EH (cell line): ENCODE measurements at places on chromosomes 1 and 21.

DNA sequence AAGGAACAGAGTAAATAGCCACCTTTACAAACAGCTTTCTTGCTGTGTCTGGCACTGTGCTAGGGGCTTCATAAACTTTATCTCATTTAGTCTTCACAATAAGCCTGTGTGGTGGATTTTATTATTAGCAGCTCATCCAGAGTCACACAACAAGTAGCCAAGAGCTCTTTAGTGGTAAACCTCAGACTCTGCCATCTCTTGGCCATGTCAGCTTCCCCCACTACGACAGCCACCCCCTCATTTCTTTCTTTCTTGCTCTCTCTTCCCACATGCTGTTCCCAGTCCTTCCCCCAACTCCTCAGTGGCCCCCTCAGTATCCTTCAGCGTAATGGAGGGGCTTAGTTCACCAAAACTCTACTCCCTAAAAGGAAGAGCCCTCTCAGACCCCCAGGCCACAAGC lies 1.2 kb upstream of the ZNF683 start:
- no peak for DNase-seq

- no peak for DNase-seq
Observed at GRCh38 chr21:42059721-42060120, 11.4 kb upstream of the UMODL1 start.

GRCh38 chr1:61170328-61171238 lies 88.2 kb downstream of the NFIA start:
- peak; percentile 72 for DNase-seq

DNA sequence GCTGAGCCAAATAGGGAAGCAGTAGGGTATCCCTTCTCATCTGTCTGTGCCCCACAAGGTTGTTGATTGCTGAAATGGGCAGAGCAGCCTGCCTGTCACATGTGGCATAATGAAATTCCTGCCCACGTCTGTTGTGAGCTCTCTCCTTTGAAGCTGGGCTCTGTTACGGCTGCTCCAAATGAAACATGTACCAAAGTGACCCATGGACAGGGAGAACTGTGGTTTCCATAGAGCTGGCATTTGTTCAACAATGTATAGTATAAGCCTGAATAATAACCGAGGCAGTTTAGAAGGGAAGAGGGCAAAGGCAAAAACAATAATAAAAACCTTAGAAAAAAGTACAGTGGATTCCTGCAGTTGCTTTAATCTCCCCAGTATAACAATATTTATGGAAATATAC lies 149.7 kb downstream of the LYPLAL1 start:
- DNase-seq, result no peak

GRCh38 chr1:78275906-78276685 lies 214.7 kb upstream of the PTGFR start:
- DNase-seq, result no peak

- no peak for DNase-seq
Observed at GRCh38 chr21:41989698-41990097, 20.5 kb downstream of the ZBTB21 start.

DNA sequence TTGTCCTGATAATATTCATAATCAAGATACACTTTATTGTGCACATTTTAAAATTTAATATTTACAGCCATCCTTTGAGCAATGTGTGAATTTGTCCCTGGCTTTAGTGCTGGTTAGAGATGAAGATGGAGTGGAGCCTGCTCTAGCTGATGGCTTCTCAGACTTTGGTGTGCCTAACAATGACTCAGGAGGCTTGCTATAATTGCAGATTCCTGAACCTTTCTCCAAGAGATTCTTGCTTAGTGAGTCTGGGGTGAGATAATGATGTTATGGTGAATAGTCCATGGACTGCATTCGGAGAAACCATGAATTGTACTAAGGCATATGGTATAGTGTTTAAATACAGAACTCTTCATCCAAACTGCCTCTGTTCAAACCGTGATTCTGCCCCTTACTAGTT lies 307.1 kb downstream of the PAPPA2 start:
- DNase-seq, result no peak

- peak; percentile 7 for DNase-seq
Observed at GRCh38 chr1:25476186-25477097, 45.7 kb downstream of the MACO1 start.

- no peak for DNase-seq
Observed at GRCh38 chr21:45463871-45464270, 58.9 kb downstream of the COL18A1 start.

DNA sequence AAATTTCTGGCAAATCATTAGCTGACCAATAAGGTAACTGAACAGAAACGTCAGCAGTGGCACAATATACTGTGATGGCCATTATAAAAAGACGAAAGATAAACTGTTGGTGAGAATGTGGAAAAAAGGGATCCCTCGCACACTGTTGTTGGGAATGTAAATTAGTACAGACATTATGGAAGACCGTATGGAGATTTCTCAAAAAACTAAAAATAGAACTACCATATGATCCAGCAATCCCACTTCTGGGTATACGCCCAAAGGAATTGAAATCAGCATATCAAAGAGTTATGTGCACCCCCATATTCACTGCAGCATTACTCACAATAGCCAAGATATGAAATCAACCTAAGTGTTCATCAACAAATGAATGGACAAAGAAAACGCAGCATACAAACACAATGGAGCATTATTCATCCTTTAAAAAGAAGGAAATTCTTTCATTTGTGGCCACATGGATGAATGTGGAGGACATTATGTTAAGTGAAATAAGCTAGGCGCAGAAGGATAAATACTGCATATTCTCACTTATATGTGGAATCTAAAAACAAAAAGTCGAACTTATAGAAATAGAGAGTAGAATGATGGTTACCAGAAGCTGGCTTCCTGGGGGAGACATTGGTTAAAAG lies 257.7 kb downstream of the RHOU start:
- no peak for DNase-seq

- peak; percentile 19 for DNase-seq
Observed at GRCh38 chr1:114025609-114026401, 46.5 kb downstream of the OLFML3 start.

- peak; percentile 7 for DNase-seq
Observed at GRCh38 chr1:119784191-119784781, 15.6 kb upstream of the HMGCS2 start.

GRCh38 chr1:81672766-81673165 lies 128.0 kb upstream of the ADGRL2 start:
- no peak for DNase-seq

DNA sequence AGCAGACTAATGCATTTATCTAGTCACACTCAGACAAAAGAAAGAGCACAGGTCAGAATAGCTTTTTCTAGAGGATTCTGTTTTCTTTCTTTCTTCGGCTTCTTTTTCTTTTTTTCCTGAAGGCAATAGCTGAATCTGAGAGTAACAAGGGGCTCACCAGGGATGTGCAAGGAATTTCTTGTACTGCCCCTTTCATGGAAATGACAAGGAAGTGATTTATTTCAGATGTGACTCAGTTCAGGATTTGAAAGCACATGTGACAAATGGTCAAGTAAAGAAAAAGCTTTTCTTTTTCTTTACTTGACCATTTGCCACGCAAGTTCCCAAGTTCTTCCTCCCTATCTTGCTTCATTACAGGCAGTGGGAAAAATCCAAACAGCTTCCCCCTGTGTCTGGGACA lies 202.0 kb downstream of the GABPA start:
- DNase-seq, result peak; percentile 20
